ENCODE measurements at places on chromosomes 7 and 10.

GRCh38 chr7:20778063-20778721, 8.5 kb downstream of the SP8 start:
- no peak for DNase-seq

DNA sequence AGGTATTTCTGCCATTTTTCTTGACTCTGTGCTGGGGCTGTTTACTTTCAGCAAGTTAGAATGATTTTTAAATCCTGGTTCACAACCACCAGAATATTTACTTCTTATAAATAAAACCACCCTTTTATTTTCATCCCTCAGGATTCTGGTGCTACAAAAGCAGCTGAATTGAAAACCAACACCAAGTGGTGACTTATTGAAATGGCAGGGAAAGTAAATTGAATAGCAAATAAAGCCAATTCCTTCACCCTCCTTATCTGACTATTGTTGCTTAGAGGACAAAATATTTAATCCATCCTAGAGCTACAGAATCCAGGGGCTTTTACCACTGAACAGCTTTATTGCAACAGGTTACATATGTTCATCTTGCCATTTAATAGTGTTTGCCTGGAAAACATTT, 828.6 kb upstream of the GHITM start:
- DNase-seq: no peak

GRCh38 chr7:158646766-158647474, 57.7 kb downstream of the NCAPG2 start:
- no peak for DNase-seq

DNA sequence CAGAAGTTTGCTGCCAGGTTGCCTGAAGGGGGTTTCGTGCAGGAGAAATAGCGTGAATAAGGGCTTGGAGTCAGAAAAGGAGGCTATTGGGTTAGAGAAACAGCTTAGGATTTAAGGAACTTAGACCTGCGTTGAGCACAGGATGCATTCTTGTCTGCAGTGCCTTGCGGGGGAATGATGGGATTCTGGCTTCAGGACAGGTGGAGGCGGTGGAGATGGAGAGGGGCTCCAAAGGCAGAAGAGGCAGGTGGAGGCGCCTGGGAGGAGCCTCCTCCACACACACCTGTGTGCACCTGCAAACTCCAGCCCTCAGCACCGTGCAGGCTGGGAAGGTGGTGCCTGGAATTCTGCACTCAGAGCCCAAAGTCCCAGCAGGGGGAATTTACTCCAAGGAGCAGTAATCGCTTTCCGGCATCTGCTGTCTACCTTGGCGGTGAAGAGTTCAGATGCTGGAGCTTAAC, 1.8 kb downstream of the CLIP2 start:
- no peak for DNase-seq

DNA sequence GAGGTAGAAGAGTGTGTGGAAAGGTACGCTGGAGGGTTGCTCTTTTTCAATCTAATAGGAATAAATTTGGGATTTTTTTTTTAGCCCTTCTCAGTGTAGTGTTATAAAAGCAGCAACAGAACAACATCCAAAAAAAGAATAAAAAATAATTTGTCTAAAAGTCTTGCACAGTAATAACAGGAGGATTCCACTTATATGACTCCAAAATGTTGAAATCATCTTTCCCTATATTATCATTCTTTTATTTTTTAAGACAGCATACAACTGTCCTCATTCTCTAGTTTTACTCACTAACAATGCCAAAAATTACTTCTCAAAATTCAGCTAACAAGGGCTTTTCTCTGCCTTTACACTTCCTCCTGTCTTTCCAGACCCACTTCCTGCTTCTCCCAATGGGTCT, 27.8 kb downstream of the IL2RA start:
- no peak for DNase-seq

- no peak for DNase-seq
Measured at GRCh38 chr7:80876894-80877414, 41.9 kb downstream of the SEMA3C start.

DNA sequence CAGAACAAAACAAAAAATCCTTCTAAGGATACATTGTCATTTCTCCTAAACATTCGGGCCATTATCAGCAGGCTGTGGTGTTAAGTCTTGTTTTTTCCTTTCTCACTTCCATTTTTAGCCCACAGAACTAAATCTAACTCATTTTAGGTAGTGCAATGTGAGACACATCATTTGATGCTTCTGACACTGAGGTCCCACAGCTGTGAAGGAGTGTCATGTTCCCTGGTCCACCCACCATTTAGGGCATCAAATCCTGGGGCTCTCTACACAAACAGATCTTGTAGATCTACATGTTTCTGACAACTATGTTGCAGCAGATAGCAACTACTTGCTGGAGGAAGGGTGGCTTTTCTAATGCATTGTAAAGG, 232.5 kb upstream of the IGFBP3 start:
- no peak for DNase-seq

- no peak for DNase-seq
Measured at GRCh38 chr10:46233181-46233580, 53.6 kb upstream of the ANTXRL start.

- DNase-seq: no peak
Measured at GRCh38 chr7:113890331-113891030, 28.3 kb downstream of the PPP1R3A start.

GRCh38 chr10:131818510-131819234, 82.1 kb upstream of the PPP2R2D start:
- DNase-seq: no peak

- no peak for DNase-seq
Measured at GRCh38 chr7:47329320-47329926, 252.5 kb downstream of the TNS3 start.

GRCh38 chr7:98740643-98741042, 123.6 kb downstream of the NPTX2 start:
- DNase-seq: no peak

GRCh38 chr7:1097120-1097504, 9.2 kb downstream of the GPER1 start:
- DNase-seq: no peak

GRCh38 chr10:105857268-105858264, 1216.5 kb downstream of the SORCS3 start:
- DNase-seq: no peak

- DNase-seq: no peak
Measured at GRCh38 chr10:35211390-35211789, 84.7 kb downstream of the CREM start.

- no peak for DNase-seq
Measured at GRCh38 chr7:4784799-4785198, 9.4 kb downstream of the AP5Z1 start.

GRCh38 chr7:98021588-98022351, 31.8 kb upstream of the OCM2 start:
- DNase-seq: peak; percentile 52

GRCh38 chr7:80380957-80381356, 130.9 kb downstream of the GNAT3 start:
- no peak for DNase-seq

GRCh38 chr10:6988654-6989053, 408.6 kb upstream of the PRKCQ start:
- DNase-seq: no peak

DNA sequence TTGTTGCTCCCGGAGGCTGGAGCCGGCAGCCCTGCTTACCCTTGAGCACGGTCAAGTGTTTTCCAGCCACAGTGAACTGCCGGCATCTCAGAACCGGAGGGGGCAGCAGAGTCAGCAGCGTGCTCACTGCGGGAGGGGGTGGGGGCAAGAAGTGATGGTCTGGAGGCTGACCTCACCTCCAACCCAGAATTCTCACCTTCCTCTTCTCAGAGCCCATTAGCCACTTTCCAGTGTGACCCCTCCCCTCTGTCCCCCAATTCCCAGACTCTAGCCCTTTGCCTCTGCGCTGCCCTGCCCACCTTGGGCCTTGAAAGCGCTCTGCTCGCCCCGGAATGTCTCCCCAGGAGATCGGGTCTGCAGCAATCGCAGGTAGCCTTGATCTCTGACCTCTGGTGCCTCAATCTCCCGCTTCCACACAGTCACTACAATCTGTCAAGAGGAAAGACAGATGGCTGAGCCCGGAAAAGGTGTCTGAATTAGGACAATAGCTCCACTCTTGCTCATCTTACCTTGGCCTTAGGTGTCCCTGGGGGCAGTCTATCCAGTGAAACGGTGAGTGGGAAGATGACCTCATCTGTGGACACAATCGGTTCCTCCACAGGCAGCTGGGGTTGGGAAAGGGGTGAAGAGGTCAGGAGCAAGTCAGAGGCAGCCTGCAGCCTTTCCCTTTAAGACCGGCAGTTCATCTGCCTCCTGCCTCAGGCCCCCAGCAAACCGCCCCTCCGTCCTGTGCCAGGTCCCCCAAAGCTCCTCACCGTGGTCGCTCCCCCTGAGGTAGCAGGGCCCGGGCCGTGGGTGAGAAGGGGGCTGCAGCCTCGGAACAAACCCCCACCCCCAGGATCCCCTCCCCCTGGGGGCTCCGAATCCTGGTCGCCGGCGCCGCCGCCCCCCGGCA, 942 bp downstream of the TRAPPC14 start:
- no peak for DNase-seq
